Cortex of kidney (tissue), 1 donor: ENCODE measurements at places on chromosomes 12 and 14.

DNA sequence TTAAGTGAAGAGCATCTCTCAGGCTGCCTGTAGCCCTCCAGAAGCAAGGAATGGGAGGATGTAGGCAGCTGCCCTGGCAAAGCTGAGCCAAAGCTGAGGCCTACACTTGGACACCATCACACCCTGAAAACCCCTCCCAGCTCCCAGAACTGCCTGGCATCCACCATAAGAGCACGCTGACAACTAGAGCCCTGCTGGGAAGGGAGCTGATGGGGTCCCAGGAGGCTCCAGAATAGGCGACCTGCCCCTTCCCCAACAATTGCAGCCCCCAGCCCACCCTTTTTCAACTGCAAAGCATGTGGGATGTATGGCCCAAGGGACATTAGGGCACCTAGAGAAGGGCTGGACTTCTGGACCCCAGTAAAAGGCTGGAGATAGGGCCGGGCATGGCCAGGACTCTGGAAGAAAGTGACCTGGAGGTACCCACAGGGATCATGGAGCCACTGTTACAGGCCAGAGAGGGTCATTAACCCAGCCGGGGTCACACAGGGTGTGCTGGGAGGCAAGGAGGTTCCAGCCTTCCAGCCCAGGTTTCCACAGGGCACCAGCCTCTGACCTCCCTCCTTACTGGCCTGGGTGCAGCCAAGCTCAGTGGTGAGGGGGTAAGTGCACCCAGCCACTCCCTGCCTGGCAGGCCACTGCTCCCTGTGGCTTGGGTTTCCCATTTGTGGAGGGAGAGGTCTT lies 27.8 kb downstream of the FAM222A start:
- no peak for DNase-seq

DNA sequence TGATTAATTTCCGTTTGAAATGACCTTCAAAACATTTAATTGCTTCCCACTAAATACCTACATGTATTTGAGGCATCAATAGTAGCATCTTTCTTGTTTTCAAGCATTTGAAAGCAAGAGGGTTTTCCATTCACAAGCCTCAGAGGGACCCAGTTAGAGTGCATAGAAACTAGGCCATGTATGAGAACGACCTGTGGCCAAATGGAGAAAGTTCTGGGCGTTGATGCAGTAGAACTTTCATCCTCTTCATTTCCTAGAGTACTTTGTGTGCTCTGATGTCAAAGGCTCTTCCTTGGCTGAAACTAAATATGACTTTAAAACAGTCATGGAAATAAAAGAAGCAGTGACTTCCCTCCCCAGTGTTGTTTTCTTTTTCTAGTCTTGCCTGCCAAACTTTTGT lies 944 bp upstream of the DHRS7 start:
- DNase-seq: no peak

DNA sequence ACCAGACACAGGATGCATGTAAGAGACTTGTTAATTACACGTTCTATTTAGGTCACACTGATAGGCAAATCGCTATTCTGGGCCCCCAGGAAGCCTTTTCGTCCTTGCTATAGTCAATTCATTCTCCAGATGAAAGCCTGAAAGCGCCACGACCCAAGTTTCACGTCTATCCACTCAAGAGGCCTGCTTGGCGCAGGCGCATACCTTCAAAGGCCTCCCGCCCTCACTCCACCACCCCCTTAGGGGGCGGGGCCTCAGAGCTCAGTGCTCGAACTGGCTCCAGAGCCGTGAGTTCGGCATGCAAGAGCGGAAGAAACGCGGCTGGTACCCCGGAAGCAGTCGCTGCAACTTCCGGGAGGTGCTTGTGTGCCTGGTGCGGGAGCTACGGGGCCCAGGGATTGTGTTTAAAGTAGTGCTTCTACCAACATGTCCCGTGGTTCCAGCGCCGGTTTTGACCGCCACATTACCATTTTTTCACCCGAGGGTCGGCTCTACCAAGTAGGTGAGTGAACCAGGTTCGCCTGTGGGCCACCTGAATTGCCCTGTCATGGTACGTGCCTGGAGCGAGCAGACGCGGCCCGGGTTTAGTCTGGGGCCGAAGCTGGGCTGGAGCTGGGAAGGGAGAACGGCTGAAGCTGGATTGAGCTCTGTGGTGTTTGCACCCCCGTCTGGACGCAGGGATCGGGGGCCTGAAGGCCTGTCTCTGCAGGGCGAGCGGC lies at the start of gene PSMA6:
PSMA6 (plus strand) TSS at position 332 of the 719 bp plus-strand sequence; CDS start at position 427, 95 bp downstream.
- peak; percentile 89 for DNase-seq

- no peak for DNase-seq
These were observed 13.0 kb upstream of the LRRC23 start for GRCh38 chr12:6891646-6892001.

DNA sequence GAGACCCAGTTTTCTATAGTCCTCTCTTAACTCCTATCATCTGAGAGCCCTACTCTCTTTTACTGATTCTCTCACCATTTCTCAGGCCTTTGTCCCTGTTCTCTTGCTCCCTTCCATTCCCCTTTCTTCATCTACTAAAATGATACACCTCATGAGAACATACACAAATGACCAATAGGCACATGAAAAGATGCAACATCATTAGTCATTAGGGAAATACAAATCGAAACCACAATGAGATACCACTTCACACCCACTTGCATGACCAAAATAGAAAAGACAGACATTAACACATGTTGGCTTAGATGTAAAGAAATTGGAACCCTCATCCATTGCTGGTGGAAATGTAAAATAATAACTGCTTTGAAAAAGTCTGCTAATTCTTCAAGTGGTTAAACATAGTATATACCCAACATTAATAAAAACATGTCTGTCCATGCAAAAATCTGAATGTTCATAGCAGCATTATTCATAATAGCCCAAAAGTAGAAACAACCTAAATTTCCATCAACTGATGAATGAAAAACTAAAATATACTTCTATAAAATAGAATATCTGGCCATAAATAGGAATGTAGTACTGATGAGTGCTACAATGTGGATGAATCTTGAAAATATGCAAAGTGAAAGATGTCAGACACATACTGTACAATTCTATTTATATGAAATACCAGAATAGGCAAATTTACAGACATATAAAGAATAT lies 66.0 kb downstream of the DENND5B start:
- no peak for DNase-seq

DNA sequence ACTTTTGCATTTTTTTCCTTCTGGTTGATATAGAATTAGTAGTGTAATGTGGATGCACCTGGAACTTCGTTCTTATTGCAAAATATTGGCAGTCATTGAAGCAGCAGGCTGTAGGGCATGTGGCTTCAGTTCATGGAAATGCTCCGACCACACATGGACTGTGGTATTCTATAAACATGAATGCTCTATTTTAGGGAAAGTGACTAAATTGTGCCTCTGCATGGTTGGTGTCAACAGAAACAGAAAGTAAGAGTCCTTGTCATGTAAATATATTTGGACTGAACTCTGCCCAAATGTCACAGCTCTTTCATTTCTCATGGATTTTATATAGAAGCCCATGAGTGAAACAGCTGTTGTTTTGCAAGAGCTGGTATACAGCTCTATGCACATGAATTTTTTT lies 917.0 kb downstream of the LRFN5 start:
- no peak for DNase-seq

GRCh38 chr12:50055831-50056638 lies 1.4 kb upstream of the ASIC1 start:
- no peak for DNase-seq

- DNase-seq: no peak
These were observed 29.3 kb downstream of the ACTR6 start for GRCh38 chr12:100229876-100230275.

DNA sequence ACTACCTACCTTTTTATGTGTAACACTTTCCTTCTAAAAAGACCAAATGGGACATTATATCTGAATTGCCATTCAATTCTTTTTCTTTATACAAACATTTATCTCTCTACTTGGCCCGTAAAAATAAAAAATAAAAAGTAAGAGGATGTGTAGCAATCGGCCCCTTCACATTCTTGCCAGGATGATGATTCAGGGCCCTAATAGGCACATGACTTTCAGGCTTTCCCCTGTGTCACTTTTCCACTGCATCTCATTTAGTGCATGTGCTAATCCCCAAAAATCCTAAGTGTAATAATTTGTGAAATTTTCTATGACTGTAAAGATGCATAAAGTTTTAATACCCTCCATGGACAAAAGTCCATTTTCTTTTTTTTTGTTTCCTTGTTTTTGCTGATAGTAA lies 23.0 kb upstream of the ATP2B1 start:
- no peak for DNase-seq

GRCh38 chr12:33967760-33968159 lies 54.5 kb upstream of the ALG10 start:
- DNase-seq: no peak

GRCh38 chr14:69558774-69559173 lies 15.9 kb downstream of the CCDC177 start:
- DNase-seq: no peak

DNA sequence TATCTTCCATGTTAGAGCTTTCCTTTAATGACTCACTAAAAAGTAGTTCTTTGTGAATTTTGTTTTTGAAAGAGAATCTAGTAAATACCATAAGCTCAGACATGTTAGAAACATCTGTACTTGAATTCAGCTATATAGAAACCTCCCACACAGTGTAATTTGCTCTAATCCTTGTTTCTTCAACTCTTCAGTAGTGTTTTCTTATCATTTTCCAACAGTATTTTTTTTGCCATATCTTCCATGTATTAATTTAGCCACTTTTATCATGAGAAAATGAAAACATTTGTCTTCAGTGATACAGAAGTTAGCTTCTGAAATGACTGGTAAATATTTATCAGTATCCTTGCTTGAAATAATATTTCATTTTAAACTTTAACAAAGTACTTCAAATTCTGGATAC lies 73.6 kb downstream of the ARID2 start:
- no peak for DNase-seq

GRCh38 chr14:86091811-86092210 lies 561.9 kb downstream of the FLRT2 start:
- no peak for DNase-seq

DNA sequence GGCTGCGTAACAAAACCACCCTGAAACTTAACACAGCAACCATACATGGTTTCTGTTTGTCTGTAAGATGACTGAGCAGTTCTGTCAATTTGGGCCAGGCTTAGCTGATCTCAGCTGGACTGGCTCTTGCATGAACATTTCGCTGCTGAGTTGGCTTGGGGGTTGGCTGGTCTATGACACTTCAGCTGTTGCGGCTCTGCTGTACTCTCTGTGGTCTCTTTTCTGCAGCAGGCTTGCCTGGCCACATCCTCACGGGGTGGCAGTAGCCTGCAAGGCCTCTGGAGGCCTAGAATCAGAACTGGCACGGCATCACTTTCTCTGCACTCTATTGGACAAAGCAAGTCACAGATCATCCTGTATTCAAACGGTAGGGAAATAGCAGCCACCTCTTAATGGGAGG lies 216.2 kb downstream of the BCL11B start:
- no peak for DNase-seq

- no peak for DNase-seq
These were observed 427.8 kb downstream of the BTG1 start for GRCh38 chr12:91717804-91718203.

GRCh38 chr14:73645248-73645610 lies 443 bp downstream of the DNAL1 start:
- DNase-seq: no peak

- no peak for DNase-seq
These were observed at the start of gene GABARAPL1 for GRCh38 chr12:10212739-10213131. Gene GABARAPL1, plus strand, starts transcription at chr12:10212877. Its CDS starts 253 bp downstream, at chr12:10213130.

DNA sequence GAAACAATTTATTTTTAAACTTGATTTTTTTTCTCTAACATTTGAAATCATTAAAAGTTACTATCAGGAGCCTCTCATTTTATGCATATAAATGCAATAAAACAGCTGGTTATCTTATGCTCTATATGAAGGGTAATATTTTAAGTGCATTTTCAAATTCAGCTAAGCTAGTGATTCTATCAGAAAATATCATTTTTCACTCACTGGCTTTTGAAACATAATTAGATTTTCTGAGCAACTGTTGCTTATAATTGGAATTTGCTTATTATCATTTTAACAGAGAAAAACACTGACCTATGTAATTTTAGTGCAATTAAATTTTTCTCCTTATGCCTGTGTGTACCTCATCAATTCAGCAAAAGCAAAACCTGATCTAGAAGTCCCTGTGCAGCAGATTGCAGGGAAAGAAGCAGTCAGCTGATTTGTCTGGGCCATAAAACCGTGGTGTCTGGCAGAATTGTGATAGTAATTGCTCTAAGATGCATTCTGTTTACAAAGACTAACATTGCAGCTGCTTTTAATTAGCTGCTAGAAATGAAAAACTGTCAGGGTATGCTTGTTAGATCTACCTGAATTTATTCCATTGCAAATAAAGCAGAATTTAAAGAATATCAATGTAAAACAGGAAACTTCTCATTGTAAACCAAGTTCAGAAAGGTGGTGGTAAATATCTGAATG lies 75.0 kb downstream of the BICD1 start:
- no peak for DNase-seq

- DNase-seq: no peak
These were observed 175.4 kb downstream of the PHETA1 start for GRCh38 chr12:111193496-111193895.

GRCh38 chr12:125330645-125331341 lies 265.6 kb downstream of the AACS start:
- DNase-seq: no peak

DNA sequence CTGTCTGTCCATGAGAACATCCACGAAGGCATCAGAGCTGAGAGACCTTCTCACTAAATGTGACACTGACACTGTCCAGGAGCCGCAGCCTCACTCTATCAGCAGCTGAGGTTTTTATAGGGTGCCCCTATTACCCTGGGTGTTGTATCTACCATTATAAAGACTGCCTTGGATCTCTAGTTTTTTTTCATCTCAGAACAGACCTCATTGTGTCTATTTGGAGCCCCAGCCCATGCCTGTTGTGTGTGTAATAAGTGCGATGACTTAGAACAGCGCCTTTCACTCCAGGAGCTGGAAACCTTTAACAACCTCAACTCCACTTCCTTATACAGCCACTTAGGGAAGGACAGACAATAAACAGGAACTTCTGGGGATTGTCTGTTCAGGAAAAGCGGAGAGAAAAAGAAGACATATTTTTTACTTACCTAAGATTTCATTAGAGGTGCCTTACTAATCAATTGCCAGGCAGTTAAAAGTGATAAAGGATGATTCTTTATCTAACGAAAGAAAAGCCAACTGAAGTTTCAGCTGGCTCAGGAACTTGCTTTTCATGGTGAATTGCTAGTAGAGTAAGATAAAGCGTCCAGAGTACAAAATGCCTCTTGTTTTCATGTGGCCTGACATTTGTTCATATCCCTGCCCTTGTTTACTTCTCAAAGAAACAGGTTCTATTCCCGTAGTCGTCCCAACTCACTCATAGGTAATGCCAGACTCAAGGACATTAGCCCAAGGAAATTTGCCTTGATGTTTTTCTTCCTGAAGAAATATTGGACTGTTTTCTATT lies 420.6 kb downstream of the RAD51B start:
- no peak for DNase-seq

- DNase-seq: no peak
These were observed 142.6 kb downstream of the GPHN start for GRCh38 chr14:66650491-66650911.

DNA sequence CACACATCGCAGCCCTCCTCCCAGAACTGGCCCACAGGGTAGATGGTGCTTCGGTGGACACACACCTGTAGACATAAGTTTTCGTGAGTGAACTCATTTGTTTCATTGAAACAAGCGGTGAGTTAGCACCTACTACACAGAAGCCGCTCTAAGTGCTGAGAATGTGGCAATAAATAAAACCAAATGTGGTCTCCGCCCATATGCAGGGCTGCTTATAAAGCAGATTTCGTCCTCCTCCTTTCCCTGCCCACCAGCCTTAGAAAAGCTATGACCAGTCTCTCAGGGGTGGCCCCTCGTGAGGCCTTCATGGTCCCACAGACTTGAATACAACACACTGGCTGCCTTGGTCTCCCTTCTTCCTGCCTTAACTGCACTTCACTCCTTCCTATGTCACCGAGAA lies 31.1 kb upstream of the ANO2 start:
- no peak for DNase-seq
